ENCODE measurements at places on chromosomes 13 and 19. TPM values are rescaled to one million over a fixed set of nuclear protein-coding genes. Genes with fewer than 3 reads are reported as not detected.
A peak's percentile ranks its signal among the peaks of the same experiment; 100 is the strongest.

- no peaks in the 10 kb centered on the region for H3K27me3 ChIP-seq
- peak overlapping the region; percentile 15 for H3K4me3 ChIP-seq
- no peak overlapping the region for H3K27ac ChIP-seq
- no peaks in the 10 kb centered on the region for H3K4me1 ChIP-seq
- peaks cover 3% of the 10 kb centered on the region for H3K36me3 ChIP-seq
Measured at GRCh38 chr19:36266375-36266961, 51.6 kb downstream of the ZNF146 start.

DNA sequence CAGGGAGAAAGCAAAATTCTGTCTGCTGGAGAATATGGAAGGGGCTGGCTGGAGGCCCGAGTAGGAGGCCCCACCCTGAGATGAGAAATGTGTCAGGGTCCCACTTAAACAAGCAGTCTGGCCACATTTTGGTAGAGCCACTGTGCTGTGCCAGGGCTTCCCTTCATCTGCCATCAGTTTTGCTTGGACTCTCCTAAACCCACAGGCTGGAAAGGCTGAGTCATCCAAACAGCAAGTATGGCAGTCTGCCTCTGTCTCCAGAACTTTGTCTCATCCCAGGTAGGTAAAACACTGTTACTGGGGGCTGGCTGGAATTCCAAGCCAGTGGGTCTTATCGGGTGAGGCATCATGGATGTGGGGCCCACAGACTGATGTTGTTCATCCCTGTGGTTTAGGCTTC lies 1390.6 kb downstream of the UQCRFS1 start:
- no peak overlapping the region for H3K4me3 ChIP-seq
- H3K27me3 ChIP-seq: no peaks in the 10 kb centered on the region
- DNase-seq: no peak
- H3K36me3 ChIP-seq: no peaks in the 10 kb centered on the region
- H3K4me1 ChIP-seq: no peaks in the 10 kb centered on the region

GRCh38 chr19:35797663-35798062 lies 15.0 kb downstream of the PRODH2 start:
- H3K27me3 ChIP-seq: peaks cover 32% of the 10 kb centered on the region
- H3K4me3 ChIP-seq: no peak overlapping the region
- peaks cover 4% of the 10 kb centered on the region for H3K4me1 ChIP-seq
- H3K27ac ChIP-seq: no peak overlapping the region
- DNase-seq: no peak

CNN1 gene
- total RNA-seq: not detected

SKA3 gene
- total RNA-seq: 39.6 TPM

MEIS3 gene
- total RNA-seq: not detected

- DNase-seq: no peak
- no peak overlapping the region for H3K27ac ChIP-seq
- H3K36me3 ChIP-seq: no peaks in the 10 kb centered on the region
- no peak overlapping the region for H3K4me3 ChIP-seq
Measured at GRCh38 chr19:34664168-34664567, 12.8 kb downstream of the SCGB2B2 start.

GRCh38 chr19:18388100-18388959 lies 2.4 kb downstream of the GDF15 start:
- peak overlapping the region; percentile 78 for H3K4me3 ChIP-seq
- H3K27ac ChIP-seq: no peak overlapping the region
- peaks cover 51% of the 10 kb centered on the region for H3K27me3 ChIP-seq
- peaks cover 4% of the 10 kb centered on the region for H3K4me1 ChIP-seq
- H3K36me3 ChIP-seq: no peaks in the 10 kb centered on the region
- peak; percentile 94 for DNase-seq

ZNF433 gene
- total RNA-seq: 0.21 TPM

GRCh38 chr13:35888457-35888883 lies 242.7 kb downstream of the DCLK1 start:
- DNase-seq: no peak
- H3K4me1 ChIP-seq: no peaks in the 10 kb centered on the region
- H3K27ac ChIP-seq: no peak overlapping the region
- H3K36me3 ChIP-seq: no peaks in the 10 kb centered on the region

- no peaks in the 10 kb centered on the region for H3K27me3 ChIP-seq
- H3K4me3 ChIP-seq: no peak overlapping the region
- no peak for DNase-seq
- H3K4me1 ChIP-seq: no peaks in the 10 kb centered on the region
- no peak overlapping the region for H3K27ac ChIP-seq
Measured at GRCh38 chr19:3646336-3647092, 19.9 kb upstream of the CACTIN start.

Measured in activated CD4-positive, alpha-beta T cell treated with anti-CD3 and anti-CD28 coated beads, Interleukin-2, amount 10 ng/mL, durations not matched to agents 24 days and 14 days (primary cell).